ENCODE measurements at places on chromosomes 6 and 20.

- no peak for DNase-seq
These were observed 94.0 kb upstream of the HIVEP1 start for GRCh38 chr6:11917951-11918738.

- no peak for DNase-seq
These were observed 543.4 kb downstream of the CD83 start for GRCh38 chr6:14660806-14661579.

GRCh38 chr20:44736170-44737021, 9.3 kb upstream of the KCNK15 start:
- no peak for DNase-seq

GRCh38 chr6:142074516-142074915, 58.2 kb upstream of the GJE1 start:
- DNase-seq, result no peak

GRCh38 chr6:1131285-1132079, 180.4 kb upstream of the FOXQ1 start:
- no peak for DNase-seq

- DNase-seq, result no peak
These were observed 10.2 kb downstream of the ELMO2 start for GRCh38 chr20:46396052-46396740.

GRCh38 chr6:116268589-116269293, 11.0 kb downstream of the TSPYL1 start:
- DNase-seq, result no peak

DNA sequence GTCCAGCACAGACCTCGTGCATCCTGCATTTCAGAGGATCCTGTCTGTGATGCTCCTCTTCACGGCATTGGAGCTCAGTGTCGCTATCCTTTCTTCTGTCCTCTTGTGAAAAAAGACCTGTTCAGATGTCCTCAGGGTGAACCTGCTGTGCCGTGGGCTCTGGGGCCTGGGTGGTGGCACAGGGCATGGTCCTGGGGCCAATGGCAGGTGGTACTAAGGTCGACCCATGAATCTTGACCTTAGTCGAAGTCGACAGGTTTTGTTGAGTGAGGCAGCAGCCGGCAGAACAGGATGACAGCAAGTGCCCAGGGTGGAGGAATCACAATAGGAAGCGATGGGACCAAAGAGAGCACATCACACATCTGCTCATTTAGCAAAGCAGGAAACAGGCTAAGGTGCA, 22.0 kb upstream of the MAS1L start:
- DNase-seq, result no peak

- DNase-seq, result no peak
These were observed 663 bp downstream of the C6orf15 start for GRCh38 chr6:31111712-31112111.

GRCh38 chr6:128174724-128175123, 273.9 kb upstream of the THEMIS start:
- no peak for DNase-seq

- no peak for DNase-seq
These were observed 16.7 kb downstream of the UNC5CL start for GRCh38 chr6:41022294-41022693.

- no peak for DNase-seq
These were observed 105.2 kb downstream of the NFATC2 start for GRCh38 chr20:51437182-51437924.

GRCh38 chr6:44667668-44668390, 280.3 kb downstream of the CDC5L start:
- peak; percentile 17 for DNase-seq

- DNase-seq, result no peak
These were observed 29.3 kb upstream of the TRIM27 start for GRCh38 chr6:28953039-28953584.

DNA sequence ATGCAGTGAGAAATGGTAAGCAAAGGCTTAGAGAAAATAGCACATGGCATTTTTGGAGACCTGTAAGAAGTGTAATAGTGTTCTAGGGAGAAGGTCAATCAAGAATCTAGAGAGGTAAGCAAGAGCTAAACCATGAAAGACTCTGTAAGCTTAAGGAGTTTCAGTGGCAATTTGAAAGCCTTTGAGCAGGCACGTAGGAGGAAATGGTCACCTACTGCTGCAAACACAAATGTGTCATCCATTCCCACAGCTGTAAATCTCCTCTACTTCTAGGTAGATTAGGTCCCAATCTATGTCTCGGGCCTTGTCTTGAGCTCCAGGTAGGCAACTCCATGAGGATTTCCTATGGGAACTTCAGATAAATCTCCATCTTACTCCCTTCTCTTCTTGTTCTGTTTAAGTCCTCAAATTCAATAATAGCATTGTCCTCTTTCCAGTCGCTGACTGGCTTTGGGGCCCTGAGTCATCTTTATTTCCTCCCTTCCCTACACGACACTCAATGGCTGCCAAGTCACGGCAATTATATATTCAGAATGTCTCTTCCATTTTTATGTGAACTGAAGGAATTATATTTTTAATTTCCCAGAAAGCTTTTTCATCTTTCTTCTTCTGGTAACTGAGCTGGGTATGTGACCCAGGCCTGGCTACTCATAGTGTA, 24.2 kb upstream of the PAQR8 start:
- no peak for DNase-seq

- no peak for DNase-seq
These were observed 98.1 kb upstream of the TOP1 start for GRCh38 chr20:40930561-40930960.

DNA sequence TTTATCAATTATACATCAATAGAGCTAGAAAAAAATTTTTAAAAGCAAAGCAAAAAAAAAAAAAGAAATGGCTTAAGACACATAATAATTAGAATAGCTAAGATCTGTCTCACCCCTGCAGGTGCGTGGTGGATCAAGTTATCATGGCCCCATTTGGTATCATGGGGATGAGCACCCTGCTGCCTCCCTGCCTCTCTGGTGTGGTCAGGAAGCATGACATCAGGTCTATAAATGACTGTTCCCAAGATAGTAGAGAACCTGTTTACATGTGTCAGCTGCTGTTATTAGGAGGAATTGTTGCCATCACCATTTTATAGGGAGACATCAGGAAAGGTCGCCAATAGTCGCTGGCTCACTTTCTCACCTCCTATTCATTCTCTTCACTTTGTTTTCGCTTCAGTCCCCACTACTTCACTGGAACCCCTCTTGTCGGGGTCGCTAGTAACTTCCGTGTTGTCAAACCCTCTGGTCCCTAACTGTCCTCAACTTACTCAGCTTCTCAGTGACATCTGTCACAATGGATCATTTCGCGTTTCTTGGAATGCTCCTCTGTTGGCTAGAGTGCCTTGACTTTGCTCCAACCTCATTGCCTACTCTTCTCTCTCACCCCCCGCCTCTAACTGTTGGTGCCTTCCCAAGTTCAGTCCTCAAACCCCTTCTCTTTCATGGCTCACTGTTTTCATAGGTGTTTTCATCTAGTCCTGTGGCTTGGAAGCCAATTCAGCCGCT, 4.7 kb downstream of the DNTTIP1 start:
- DNase-seq, result no peak

GRCh38 chr20:63736893-63737694, 630 bp downstream of the LIME1 start:
- no peak for DNase-seq

- DNase-seq, result no peak
These were observed 7.7 kb downstream of the ZHX3 start for GRCh38 chr20:41309817-41310216.

DNA sequence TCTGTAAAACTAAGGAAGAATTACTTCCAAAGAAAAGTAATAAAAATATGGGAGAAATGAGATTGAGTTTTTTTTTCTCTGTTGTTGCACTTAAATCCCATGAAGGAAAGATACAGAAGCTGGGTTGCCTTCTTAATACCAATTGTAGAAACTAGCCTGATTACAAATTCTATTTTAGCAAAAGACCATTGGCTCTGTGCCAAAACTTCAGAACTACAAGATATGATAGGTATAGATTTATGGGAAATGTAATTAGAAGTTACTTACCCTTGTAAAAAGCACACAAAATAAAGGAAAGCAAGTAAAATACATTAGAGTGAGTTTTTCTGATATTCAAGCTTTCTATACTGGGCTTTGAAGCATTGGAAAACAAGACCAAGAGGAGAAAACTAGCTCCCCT, 73.5 kb upstream of the SCGN start:
- DNase-seq, result no peak

DNA sequence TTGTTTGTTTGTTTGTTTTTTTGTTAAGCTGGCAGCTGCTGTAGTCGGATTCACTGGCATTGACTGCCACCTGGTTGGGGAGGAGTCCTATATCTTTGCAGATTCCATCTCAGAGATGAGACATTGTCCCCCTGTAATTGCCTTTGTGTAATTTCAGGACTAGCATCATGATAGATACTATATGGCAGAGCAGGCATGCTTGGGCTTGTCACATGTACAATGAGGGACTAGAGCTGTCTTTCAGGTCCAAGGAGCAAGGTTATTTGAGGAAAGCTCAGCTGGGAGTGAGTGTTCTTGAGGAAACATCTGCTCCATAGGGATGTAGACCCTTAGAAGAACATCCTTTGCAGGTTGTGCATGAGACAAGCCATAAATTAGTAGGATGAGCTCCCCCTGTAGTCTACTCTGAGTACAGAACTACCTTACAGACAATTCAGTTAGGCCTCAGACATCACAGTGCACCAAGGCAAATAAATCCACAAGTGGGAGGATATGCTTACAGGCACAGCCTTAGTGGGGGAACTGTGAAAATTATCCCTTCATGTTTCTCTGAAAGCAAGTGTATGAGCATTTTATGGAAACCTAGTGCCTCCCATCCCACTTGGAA, 62.1 kb downstream of the BMP2 start:
- no peak for DNase-seq

GRCh38 chr6:16723826-16724225, 37.4 kb downstream of the ATXN1 start:
- no peak for DNase-seq

GRCh38 chr6:149844480-149844879, 19.7 kb downstream of the LRP11 start:
- no peak for DNase-seq

DNA sequence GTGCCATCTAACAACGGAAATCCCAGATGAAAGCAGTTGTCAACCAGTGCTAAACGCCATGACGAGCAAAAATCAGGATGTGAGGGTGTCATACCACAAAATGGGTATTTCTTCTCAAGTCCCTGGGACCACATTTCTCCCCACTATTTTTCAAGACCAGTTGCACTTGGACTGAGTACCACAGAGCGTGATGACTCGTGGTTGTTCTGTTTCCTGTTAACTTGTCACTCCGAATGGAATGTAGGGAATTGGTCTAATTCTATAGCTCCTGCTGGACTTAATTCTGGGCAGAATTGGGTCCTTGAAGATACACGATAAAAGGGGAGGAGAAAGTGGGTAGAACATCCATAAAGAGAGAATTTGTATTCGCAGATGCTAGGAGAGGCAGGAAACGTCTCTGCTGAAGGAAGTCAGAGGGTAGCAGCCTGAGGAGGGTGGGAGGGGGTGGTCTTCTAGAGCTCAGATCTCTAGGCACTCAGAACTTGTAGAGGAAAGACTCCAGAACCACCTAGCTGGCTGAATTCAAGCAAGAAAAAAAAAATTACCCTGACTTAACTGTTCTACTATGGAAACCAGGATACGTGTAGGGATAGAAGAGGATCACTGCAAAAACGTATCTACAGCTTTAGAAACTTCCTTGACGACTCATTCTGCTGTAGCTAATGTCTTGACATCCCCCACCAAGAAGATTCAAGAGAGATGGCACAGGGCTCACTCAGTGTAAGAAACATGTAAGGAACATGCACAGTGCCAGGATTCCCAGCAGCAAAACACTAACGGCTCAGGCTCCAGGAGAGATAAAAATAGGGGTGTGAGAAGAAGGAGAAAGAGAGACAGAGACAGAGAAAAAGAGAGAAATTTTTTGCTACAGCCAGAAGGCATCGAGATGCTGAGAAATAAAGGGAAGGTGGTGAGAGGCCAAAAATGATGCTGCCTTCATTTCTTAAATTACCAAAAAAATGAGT, 494.7 kb downstream of the CD83 start:
- no peak for DNase-seq

- DNase-seq, result no peak
These were observed 66.3 kb downstream of the PPP1R3G start for GRCh38 chr6:5151360-5151954.

GRCh38 chr6:35259948-35260590, 534 bp downstream of the ZNF76 start:
- peak; percentile 66 for DNase-seq

GRCh38 chr20:4289875-4290274, 274.5 kb upstream of the RNF24 start:
- no peak for DNase-seq

GRCh38 chr20:45959956-45960630, 11.9 kb downstream of the ZNF335 start:
- no peak for DNase-seq

- no peak for DNase-seq
These were observed 112.8 kb downstream of the ARID1B start for GRCh38 chr6:156889986-156890385.

DNA sequence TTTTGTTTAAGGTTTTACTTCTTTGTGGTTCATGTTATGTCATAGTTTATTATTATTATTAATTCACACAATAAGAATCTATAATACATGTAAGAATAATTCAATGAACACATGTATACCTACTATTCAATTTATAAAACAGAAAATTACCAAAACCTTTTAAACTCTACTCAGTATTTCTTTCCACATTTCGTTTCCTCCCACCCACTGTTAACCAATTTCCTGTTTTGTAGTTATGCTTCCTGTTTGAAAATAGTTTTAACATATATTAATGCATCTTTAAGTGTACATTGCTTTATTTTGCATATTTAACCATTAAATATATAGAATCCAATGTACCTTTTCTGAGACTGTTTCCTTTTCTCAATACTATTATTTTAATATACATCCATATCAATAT, 397.9 kb upstream of the SPTLC3 start:
- no peak for DNase-seq

DNA sequence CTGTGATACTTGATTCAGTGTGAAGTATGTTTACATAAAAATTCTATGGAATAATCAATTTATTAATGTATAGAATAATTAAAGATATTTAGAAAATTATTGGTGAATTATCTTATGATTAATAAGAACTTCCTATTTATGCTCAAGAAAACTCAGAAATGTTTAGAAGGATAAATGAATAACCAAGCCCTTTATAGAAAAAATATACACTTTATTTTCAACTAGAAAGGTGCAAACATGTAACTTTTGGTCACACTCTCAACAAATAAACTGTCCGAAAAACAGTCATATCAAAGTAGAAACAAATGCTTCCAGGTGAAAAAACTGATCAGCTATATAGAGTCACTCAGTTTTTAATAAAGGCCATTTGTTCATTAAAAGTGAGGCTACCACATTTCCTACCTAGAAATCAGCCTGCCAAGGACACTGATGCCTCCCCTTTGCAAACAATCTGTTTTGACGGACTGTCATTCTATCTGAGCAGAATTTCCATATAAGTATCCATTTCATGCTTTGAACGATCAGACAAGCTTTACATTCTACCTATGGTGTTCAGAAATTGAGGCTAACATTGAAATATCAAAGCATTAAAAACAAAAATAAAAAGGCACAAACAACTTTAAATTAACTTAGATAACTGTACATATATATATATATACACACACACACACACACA, 3.0 kb downstream of the CCN2 start:
- DNase-seq, result no peak
